ENCODE measurements at places on chromosomes 1 and 21. TPM values are rescaled to one million over a fixed set of nuclear protein-coding genes. Genes with fewer than 3 reads are reported as not detected.

- no peaks in the 10 kb centered on the region for H3K4me1 ChIP-seq
- no peak overlapping the region for H3K4me3 ChIP-seq
- no peaks in the 10 kb centered on the region for H3K27me3 ChIP-seq
Measured at GRCh38 chr1:198417039-198417438, 123.4 kb downstream of the ATP6V1G3 start.

DNA sequence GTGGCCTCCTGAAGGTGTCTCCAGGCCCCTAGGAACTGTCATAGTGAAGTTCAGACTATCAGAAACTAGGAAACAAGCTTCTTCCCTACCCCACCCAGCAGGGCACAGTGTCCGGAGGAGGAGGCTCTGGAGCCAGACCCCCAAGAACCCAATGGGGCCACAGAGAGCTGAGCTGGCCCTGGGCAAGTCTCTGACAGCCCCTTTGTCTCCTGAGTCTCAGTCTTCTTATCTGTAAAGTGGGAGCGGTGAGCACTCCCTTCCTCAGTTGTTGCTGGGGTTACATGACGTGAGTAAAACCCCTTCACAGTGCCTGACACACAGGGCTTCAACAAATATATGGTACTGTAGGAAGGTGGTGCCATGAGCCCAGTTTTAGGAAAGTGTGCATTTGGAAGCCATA, 675.8 kb downstream of the MATN1 start:
- H3K4me3 ChIP-seq, result no peak overlapping the region
- H3K36me3 ChIP-seq, result no peaks in the 10 kb centered on the region
- DNase-seq, result no peak
- no peaks in the 10 kb centered on the region for H3K4me1 ChIP-seq
- H3K27ac ChIP-seq, result no peak overlapping the region
- H3K27me3 ChIP-seq, result no peaks in the 10 kb centered on the region

Gene GPR153
- 1.4 TPM for total RNA-seq

- no peak overlapping the region for H3K4me3 ChIP-seq
- no peaks in the 10 kb centered on the region for H3K27me3 ChIP-seq
- H3K4me1 ChIP-seq, result no peaks in the 10 kb centered on the region
- peaks cover 35% of the 10 kb centered on the region for H3K36me3 ChIP-seq
- H3K27ac ChIP-seq, result no peak overlapping the region
Measured at GRCh38 chr1:109630898-109631512, 11.4 kb downstream of the AMPD2 start.

DNA sequence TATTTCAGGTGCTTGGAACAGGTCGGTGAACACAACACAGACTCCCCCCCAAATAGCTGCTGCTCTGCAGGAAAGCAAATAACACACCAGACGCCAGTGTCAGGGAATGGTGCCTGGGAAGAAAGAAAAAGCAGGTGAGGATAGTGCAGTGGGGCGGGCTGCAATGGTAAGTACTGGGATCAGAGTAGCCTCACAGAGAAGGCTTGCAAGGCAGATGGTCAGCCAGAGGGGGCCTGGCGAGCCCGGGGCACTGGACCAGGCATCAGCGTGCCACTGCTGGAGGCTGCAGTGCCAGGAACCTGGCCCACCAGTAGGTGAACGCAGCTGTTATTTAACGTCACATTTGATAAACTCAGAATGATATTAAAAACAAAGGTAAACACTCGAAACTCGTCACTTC, 60.0 kb downstream of the POFUT2 start:
- no peak overlapping the region for H3K4me3 ChIP-seq
- no peak overlapping the region for H3K27ac ChIP-seq
- no peak for DNase-seq
- peaks cover 4% of the 10 kb centered on the region for H3K27me3 ChIP-seq
- H3K36me3 ChIP-seq, result no peaks in the 10 kb centered on the region
- no peaks in the 10 kb centered on the region for H3K4me1 ChIP-seq

- H3K27me3 ChIP-seq, result no peaks in the 10 kb centered on the region
- H3K4me3 ChIP-seq, result no peak overlapping the region
- H3K27ac ChIP-seq, result no peak overlapping the region
- no peaks in the 10 kb centered on the region for H3K4me1 ChIP-seq
- DNase-seq, result no peak
Measured at GRCh38 chr1:47793563-47793962, 203.6 kb downstream of the TRABD2B start.

DNA sequence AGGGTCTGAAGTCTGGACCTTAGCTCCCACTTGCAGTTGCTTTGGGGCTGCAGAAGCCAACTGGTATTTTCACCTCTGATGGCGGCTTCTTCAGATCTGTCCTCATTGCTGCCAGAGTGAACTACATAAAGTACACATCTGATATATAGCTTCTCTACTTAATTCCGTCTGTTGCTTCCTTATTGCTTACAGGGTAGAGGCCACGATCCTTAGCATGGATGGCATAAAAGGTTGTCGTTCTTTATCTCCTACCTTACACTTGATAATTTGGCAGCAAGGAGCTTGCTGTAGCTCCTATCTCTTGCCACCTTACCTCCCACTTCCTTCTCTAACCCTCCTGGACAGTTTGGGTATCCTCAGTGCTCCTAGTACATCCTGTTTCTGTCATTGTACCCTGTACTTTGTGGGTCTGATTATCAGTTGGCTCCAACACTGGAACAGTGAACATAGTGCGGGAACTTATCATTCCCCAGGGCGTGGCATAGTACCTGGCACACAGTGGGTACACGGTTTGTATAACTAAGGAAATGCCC, 30.9 kb upstream of the NBL1 start:
- no peak overlapping the region for H3K27ac ChIP-seq
- no peak for DNase-seq
- H3K4me1 ChIP-seq, result peaks cover 2% of the 10 kb centered on the region
- H3K4me3 ChIP-seq, result no peak overlapping the region
- no peaks in the 10 kb centered on the region for H3K36me3 ChIP-seq
- H3K27me3 ChIP-seq, result no peaks in the 10 kb centered on the region
